AG09309 (cell line): ENCODE measurements at places on chromosomes 12 and 14.
A peak's percentile ranks its signal among the peaks of the same experiment; 100 is the strongest.

DNA sequence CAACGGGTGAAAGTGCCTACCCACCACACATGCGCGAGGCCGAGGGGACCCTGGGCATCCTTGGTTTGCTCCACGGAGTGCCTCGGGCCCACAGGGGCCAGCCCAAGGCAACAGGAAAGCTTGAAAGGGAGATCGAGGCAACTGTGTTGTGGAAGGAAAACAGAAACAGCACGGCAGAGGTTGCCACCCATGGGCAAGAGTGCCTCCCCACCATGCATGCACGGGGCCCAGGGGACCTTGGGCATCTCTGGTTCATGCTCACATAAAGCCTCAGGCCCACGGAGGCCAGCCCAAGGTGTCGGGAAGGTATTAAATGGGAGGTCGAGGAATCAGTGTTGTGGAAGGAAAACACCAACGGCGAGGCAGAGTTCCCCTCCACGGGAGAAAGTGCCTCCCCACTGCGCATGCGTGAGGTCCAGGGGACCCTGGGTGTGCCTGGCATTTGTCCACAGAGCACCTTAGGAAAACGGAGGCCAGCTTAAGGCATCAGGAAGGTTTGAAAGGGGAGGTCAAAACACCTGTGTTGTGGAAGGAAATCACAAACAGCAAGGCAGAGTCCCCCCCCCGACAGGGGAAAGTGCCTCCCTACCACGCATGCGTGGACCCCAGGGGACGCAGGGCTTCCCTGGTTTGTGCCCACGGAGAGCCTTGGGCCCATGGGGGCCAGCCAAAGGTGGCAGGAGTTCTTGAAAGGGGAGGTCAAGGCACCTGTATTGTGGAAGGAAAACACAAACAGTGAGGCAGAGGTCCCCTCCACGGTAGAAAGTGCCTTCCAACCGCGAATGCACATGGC is 367.3 kb downstream of the ALG10 start:
- DNase-seq: no peak

- no peak for DNase-seq
Measured at GRCh38 chr12:128123096-128123495, 143.9 kb upstream of the TMEM132C start.

DNA sequence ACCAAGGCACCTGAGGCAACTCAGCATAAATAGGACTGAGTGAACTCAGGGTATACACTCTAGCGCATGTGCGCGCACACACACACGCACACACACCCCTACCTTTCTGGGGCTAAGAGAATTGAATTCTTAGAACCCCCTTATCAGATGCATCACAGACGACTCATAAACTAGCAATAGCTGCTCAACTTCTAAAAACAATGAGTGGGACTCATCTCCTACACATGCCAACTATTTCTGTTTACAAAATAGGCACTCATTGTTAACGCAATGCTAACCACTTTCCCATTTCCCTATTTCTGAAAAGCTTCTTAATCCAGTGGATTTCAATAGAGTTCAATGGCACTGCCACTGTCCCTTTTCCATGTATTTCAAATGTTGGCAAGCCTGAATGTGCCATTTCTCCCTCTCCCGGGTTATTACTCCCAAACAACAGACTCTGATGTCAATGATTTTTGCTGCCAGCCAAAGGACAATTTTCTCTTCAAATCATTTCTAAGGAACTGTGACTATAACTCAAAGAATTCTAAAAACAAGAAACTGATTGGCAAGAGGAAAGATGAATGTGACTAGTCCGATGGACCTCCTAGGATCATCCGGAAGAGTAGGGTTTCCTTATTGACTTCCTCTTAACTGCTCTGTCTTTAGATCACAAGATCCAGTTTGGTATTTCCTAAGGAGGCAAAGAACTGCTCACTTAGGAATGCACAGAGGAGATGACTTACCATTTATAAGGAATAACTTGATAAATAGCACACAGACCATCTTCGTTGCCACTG is 48.8 kb downstream of the SLC38A1 start:
- peak; percentile 55 for DNase-seq

- DNase-seq: no peak
Measured at GRCh38 chr12:58204071-58204470, 262.7 kb downstream of the ATP23 start.

DNA sequence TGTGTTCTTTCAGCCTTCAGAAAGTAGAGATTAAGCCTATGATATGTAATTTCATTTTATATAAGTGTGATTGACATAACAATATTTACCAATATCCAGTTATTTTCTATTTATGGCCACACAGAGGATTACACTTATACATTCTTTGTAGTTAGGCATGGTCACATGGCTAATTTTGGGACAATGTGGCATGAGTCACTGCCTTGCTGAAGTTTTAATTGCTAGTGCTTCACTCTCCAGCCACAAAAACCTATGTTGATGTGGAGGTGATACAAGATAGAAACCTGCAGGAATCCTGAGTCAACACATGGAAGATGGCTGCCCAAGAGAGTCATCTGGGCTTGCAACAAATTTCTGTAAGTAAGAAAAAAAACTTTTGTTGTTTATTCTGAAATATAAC is 17.0 kb downstream of the CLEC14A start:
- no peak for DNase-seq

DNA sequence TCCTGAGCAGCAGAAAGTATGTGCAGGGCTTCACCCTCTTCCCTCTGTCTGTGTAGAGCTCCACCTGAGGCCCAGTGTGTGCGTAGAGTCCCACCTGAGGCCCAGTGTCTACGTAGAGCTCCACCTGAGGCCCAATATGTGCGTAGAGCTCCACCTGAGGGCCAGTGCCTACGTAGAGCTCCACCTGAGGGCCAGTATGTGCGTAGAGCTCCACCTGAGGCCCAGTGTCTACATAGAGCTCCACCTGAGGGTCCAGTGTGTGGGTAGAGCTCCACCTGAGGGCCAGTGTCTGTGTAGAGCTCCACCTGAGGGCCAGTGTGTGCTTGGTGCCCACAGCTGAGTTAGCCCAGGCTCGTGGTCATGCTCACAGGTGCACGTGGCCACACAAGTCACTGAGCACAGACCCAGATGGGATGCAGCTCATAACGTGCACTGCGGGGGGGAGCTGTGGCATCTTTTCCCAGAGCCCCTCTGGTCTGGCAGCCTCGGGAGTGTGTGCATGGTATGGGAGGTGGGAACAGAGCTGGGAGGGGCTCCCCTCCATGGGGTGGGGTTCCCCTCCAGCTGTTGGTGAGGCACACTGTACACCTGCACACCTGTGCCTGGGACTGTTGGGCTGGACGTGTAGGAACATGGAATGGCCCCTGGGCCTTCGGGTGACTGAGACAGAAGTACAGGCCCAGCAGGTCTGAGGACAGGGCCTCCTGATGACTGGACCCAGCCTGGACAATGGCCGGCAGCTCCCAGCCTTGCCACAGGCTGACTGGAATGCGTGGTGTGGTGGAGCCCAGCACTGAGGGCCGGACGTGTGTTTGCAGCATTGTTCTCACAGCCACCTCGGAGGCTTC is 20.1 kb downstream of the PACS2 start:
- no peak for DNase-seq
